ENCODE measurements at places on chromosomes 12 and 14. TPM values are rescaled to one million over a fixed set of nuclear protein-coding genes. Genes with fewer than 3 reads are reported as not detected.

The RASSF8 gene
- 36.9 TPM for total RNA-seq

The TOGARAM1 gene
- total RNA-seq, result 25.0 TPM

The KRT6A gene
- total RNA-seq, result not detected

The SLC4A8 gene
- 11.8 TPM for total RNA-seq

The GPR84 gene
- not detected for total RNA-seq

The STAC3 gene
- 6.1 TPM for total RNA-seq

GRCh38 chr14:94139421-94139820 lies 10.0 kb upstream of the IFI27L2 start:
- DNase-seq, result no peak
- peaks cover 6% of the 10 kb centered on the region for H3K27me3 ChIP-seq
- no peaks in the 10 kb centered on the region for H3K36me3 ChIP-seq

- H3K27ac ChIP-seq, result no peak overlapping the region
- H3K4me1 ChIP-seq, result peaks cover 21% of the 10 kb centered on the region
- peaks cover 3% of the 10 kb centered on the region for H3K36me3 ChIP-seq
- H3K27me3 ChIP-seq, result no peaks in the 10 kb centered on the region
- DNase-seq, result no peak
Observed at GRCh38 chr12:46386877-46387629, 14.5 kb upstream of the SLC38A2 start.

DNA sequence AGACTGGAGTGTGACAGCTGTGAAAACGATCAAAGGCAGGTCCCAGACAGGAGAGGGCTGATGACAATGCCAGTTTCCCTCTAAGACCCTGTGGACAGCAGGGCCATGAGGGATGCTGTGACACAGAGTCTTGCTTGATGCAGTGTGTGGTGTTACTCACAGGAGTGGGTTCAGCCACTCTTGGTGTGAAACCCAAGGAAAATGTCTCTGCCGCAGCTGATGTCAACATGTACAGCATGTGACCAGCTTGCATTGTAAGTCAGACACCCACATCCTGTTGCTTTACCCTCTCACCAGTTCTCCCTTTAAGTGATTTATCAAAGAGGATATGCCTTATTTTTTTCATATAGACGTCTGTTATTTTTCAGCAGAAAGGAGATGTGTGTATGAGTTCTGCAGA lies 268.6 kb downstream of the BTG1 start:
- H3K36me3 ChIP-seq, result no peaks in the 10 kb centered on the region
- no peak overlapping the region for H3K4me3 ChIP-seq
- DNase-seq, result no peak
- peaks cover 17% of the 10 kb centered on the region for H3K4me1 ChIP-seq
- H3K27ac ChIP-seq, result no peak overlapping the region

DNA sequence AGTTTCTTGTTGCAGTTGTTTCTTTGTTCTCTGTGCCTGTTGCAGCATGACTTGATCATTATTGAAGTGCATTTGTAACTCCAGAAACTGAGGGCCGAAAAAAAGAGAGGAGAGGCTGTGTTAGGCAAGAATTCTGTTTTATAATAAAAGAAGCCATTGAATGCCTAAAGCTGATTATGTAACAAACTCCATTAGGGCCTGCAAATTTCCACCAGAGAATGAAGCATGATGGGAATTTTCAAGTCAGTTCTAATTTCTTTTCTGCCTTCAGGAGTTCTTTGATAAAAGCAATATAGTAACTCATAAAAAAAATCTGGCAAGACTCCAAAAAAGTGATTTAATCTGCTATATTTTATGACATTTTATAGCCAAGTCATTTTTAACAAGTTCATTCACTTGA lies 156.7 kb upstream of the RASSF8 start:
- H3K27ac ChIP-seq, result no peak overlapping the region
- H3K36me3 ChIP-seq, result peaks cover 3% of the 10 kb centered on the region
- no peaks in the 10 kb centered on the region for H3K27me3 ChIP-seq
- DNase-seq, result no peak
- H3K4me3 ChIP-seq, result no peak overlapping the region

DNA sequence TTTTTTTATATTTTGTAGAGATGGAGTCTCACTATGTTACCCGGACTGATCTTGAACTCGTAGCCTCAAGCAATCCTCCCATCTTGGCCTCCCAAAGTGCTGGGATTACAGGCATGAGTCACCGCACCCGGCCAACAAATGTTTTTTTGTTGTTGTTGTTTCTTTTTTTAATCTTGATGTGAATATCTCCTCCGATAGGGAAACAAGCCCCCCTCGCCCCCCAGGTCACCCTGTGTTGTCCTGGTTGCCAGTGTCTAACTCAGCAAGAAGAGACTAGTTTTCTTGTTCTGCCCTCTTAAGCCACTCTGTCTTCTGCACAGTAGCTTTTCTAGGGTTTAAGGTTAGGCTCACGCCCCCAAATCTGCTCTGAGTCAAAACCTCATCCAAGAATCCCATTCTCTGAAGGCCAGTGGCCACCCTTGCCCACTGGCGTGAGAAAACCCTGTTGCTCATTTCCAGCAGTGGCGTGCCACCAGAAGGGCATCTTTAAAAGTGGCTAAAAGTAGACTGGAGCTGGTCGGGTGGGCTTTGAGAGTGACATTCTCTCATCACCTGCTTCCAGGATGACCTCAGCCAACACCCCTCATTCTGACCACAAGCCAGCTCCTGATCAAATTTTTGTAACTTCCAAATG lies 42.7 kb downstream of the C14orf132 start:
- H3K36me3 ChIP-seq, result no peaks in the 10 kb centered on the region
- H3K4me3 ChIP-seq, result no peak overlapping the region
- DNase-seq, result no peak
- no peak overlapping the region for H3K27ac ChIP-seq

DNA sequence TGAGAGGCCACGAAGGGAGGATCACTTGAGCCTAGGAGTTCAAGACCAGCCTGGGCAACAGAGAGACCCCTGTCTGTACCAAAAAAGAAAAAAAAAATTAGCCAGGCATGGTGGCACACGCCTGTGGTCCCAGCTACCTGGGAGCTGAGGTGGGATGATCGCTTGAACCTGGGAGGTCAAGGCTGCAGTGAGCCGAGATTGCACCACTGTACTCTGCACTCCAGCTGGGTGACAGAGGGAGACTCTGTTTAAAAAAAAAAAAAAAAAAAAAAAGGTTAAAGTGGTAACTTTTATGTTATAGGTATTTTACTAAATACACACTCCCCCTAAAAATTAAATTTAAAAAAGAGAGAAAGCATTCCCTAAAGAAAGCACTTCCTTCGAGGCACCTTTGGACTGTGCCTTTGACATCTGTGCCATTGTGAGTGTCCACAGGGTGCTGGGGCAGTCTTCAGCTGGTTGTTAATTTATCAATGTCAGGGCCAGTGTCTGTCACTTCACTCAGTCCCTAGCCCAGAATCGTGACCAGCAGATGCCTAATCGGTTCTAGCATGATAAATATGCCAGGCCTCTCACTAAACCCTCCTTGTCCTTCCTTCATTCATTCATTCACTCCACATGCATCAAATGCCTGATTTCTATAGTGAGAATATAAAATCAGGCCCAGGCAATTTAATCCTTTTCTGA lies 63.1 kb downstream of the B4GALNT3 start:
- H3K36me3 ChIP-seq, result peaks cover 3% of the 10 kb centered on the region
- DNase-seq, result no peak

GRCh38 chr12:101670007-101670671 lies 27.3 kb upstream of the CHPT1 start:
- no peak for DNase-seq
- H3K36me3 ChIP-seq, result no peaks in the 10 kb centered on the region
- no peak overlapping the region for H3K4me3 ChIP-seq

- H3K4me3 ChIP-seq, result no peak overlapping the region
- H3K27ac ChIP-seq, result no peak overlapping the region
- no peaks in the 10 kb centered on the region for H3K36me3 ChIP-seq
- DNase-seq, result no peak
- no peaks in the 10 kb centered on the region for H3K27me3 ChIP-seq
Observed at GRCh38 chr12:66756631-66757030, 77.8 kb upstream of the GRIP1 start.

- peaks cover 11% of the 10 kb centered on the region for H3K27me3 ChIP-seq
- DNase-seq, result no peak
- H3K27ac ChIP-seq, result no peak overlapping the region
- no peaks in the 10 kb centered on the region for H3K4me1 ChIP-seq
Observed at GRCh38 chr14:97485201-97485600, 688.0 kb downstream of the VRK1 start.

GRCh38 chr14:49670475-49670874 lies 17.5 kb downstream of the POLE2 start:
- peak overlapping the region; percentile 33 for H3K27ac ChIP-seq
- H3K4me3 ChIP-seq, result no peak overlapping the region
- DNase-seq, result no peak
- H3K27me3 ChIP-seq, result no peaks in the 10 kb centered on the region

- H3K27ac ChIP-seq, result no peak overlapping the region
- DNase-seq, result no peak
- no peaks in the 10 kb centered on the region for H3K27me3 ChIP-seq
- H3K4me3 ChIP-seq, result no peak overlapping the region
Observed at GRCh38 chr12:77151030-77151429, 85.7 kb upstream of the E2F7 start.

DNA sequence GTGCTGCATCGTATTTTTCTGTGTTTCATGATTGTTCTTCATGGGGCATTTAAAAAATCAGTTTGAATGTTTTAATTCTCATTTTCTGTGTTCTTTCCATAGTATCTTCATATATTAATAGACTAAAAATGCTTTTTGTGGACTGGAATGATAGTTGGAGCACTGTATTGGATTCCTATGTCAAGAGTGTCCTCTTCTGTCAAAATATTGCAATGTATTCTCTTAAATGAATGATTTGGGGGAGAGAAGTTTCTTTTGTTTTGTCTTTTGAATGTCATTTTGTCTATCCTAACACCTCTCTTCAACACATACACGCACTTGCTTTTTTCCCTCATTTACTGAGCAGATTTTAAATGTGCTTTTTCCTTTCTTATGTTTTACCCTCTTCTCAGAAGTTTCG lies 4.7 kb upstream of the EIF2S3B start:
- no peak overlapping the region for H3K27ac ChIP-seq

GRCh38 chr12:83224012-83224411 lies 537.3 kb downstream of the TMTC2 start:
- no peaks in the 10 kb centered on the region for H3K27me3 ChIP-seq
- no peak overlapping the region for H3K27ac ChIP-seq
- no peaks in the 10 kb centered on the region for H3K4me1 ChIP-seq
- no peak overlapping the region for H3K4me3 ChIP-seq
- DNase-seq, result no peak

- peak overlapping the region; percentile 11 for H3K27ac ChIP-seq
- H3K4me1 ChIP-seq, result peaks cover 45% of the 10 kb centered on the region
- no peaks in the 10 kb centered on the region for H3K27me3 ChIP-seq
- DNase-seq, result no peak
Observed at GRCh38 chr14:55927028-55927427, 191.2 kb upstream of the PELI2 start.

GRCh38 chr14:75835156-75835725 lies 146.6 kb downstream of the TGFB3 start:
- no peaks in the 10 kb centered on the region for H3K27me3 ChIP-seq
- H3K36me3 ChIP-seq, result peaks cover 14% of the 10 kb centered on the region
- no peak for DNase-seq
- no peak overlapping the region for H3K27ac ChIP-seq

- H3K27ac ChIP-seq, result no peak overlapping the region
- no peak overlapping the region for H3K4me3 ChIP-seq
- no peak for DNase-seq
- no peaks in the 10 kb centered on the region for H3K4me1 ChIP-seq
- H3K36me3 ChIP-seq, result peaks cover 16% of the 10 kb centered on the region
Observed at GRCh38 chr12:64500394-64500793, 48.5 kb downstream of the TBK1 start.

GRCh38 chr14:30966415-30967363 lies 58.8 kb upstream of the AP4S1 start:
- peaks cover 35% of the 10 kb centered on the region for H3K36me3 ChIP-seq
- H3K4me1 ChIP-seq, result no peaks in the 10 kb centered on the region
- peak overlapping the region; percentile 20 for H3K27ac ChIP-seq

DNA sequence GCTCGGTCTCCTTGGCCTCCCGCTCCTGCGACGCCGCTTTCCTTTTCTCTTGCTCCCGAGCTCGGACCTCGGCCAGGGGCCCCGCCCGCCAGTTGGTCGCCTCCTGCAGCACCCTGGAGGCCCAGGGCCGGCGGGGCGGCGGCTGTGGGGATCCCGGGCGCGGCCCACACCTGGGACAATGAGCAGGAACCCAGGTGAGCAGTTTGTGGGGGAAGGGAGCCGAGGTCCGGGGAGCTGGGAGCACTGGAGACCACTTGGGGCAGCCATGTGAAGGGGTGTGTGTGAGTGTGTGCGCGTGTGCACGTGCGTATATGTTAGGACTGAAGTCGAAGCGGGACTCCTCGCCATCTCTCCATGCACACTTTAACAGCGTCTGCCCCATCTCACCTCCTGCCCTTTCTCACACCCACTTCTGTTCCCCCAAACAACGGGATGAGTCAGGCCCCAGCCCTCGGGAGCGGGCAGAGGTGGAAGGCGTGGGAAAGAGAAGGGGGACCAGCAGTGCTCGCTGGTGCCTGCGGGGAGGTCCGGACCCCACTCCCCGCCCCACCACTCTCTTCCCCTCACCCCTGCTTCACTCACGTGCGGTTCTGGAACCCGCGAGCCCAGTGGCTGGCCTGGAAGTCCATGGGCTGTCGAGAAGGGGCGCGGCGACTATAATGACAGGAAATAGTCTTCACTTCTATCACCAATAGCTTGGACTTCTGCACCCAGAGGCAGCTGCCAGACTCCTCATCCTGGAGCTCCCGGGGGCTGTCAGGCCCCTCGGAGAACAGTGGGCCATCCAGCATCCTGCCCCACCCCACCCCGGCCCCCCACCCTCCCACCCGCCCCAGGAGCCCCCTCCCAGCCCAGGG lies 450 bp downstream of the DDN start:
- H3K4me3 ChIP-seq, result peak overlapping the region; percentile 52
- H3K27me3 ChIP-seq, result peaks cover 62% of the 10 kb centered on the region
- no peak for DNase-seq
- no peak overlapping the region for H3K27ac ChIP-seq
- peaks cover 14% of the 10 kb centered on the region for H3K36me3 ChIP-seq

GRCh38 chr12:131445795-131446194 lies 265.1 kb upstream of the SFSWAP start:
- no peak overlapping the region for H3K27ac ChIP-seq
- no peak overlapping the region for H3K4me3 ChIP-seq

GRCh38 chr12:63814146-63814772 lies 30.2 kb upstream of the SRGAP1 start:
- no peaks in the 10 kb centered on the region for H3K36me3 ChIP-seq
- peaks cover 2% of the 10 kb centered on the region for H3K4me1 ChIP-seq
- H3K4me3 ChIP-seq, result no peak overlapping the region
- no peak for DNase-seq

GRCh38 chr14:93997082-93997481 lies at the start of gene CCDC197:
TSS of gene CCDC197 (plus strand) at chr14:93997301. CDS start at chr14:93998132, 831 bp downstream.
- no peaks in the 10 kb centered on the region for H3K4me1 ChIP-seq
- DNase-seq, result no peak
- no peak within 1 kb of the TSS for H3K27ac ChIP-seq
- H3K4me3 ChIP-seq, result no peak within 1 kb of the TSS
- no peaks in the 10 kb centered on the region for H3K36me3 ChIP-seq

DNA sequence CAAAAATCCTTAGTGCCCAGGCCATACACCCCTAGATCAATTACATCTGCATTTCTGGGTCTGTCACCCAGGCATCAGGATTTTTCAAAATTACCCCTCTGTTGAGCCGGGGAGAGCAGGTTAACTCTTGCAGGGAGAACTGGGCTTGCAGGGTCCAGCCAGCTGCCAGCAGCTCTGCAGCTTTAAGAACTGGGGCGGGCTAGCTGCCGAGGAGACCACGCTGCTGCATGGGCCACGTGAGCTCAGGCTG lies at the start of gene DGLUCY:
DGLUCY (plus strand) TSS at position 245 of the 250 bp plus-strand sequence. CDS start 46,222 bp downstream, outside the sequence.
- peaks cover 12% of the 10 kb centered on the region for H3K36me3 ChIP-seq
- peak within 1 kb of the TSS; percentile 77 for H3K4me3 ChIP-seq
- H3K27ac ChIP-seq, result peak within 1 kb of the TSS; percentile 99
- peaks cover 45% of the 10 kb centered on the region for H3K4me1 ChIP-seq
- H3K27me3 ChIP-seq, result no peaks in the 10 kb centered on the region
- no peak for DNase-seq
